HEK293T (cell line): ENCODE measurements at places on chromosomes 11 and 22.

GRCh38 chr11:118258410-118258809 lies 5.7 kb downstream of the MPZL2 start:
- DNase-seq: no peak

GRCh38 chr11:3096909-3097530 lies 39.8 kb upstream of the CARS1 start:
- no peak for DNase-seq

GRCh38 chr22:17836992-17837742 lies 62.9 kb upstream of the BID start:
- no peak for DNase-seq

GRCh38 chr22:19619144-19620009 lies 94.9 kb upstream of the SEPTIN5 start:
- DNase-seq: no peak

- no peak for DNase-seq
These were observed 365.0 kb upstream of the CHORDC1 start for GRCh38 chr11:90587896-90588295.

DNA sequence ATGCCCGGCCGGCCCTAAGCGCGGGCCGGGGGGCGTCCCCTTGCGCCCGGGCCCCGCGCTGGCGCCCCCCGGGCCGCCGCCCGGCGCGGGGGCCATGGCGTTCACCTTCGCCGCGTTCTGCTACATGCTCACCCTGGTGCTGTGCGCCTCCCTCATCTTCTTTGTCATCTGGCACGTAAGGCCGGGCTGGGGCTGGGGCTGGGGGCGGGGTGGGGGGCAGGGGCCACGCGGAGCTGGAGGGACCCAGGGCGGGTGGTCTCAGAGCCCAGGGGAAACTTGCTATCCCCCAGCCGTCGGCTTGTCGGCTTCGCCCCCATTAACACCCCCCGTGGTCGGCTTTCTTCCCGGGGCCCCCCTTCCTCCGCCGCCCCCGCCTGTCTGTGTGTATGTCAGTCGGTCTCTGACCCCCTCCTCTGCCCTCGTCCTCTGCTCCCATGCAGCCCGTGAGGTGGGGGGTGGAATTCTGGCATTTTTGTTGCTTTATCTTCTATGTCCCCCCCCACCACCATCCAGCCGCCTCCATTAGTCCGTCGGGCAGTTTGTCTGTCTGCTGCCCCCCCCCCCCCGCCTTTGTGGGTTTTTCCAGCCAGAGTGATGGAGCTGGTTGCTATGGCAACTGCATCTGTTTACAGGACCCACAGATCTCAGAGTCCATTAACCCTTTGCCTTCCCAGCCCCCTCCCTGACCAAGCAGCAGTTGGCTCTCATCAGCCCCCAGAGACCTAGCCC lies 552 bp downstream of the CNIH2 start:
- no peak for DNase-seq

DNA sequence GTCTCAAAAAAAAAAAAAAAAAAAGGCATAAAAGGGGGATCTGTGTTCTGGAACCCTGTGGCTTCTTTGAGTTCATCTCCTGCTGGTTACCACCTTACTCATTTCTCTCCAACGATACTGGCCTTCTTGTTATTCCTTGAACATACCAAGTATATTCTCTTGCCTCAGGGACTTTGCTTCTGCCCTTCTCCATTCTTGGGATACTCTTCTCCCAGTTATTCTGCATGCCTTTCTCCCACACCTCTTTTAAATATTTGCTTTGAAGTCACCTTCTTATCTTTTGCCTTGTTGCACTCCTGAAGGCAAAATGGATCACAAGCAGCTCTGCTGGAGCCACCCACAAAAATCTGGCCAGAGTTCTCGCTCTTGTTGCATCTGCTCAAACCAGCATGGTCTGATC lies 76.0 kb upstream of the RRM1 start:
- DNase-seq: no peak

- no peak for DNase-seq
These were observed 2.3 kb downstream of the TUBGCP6 start for GRCh38 chr22:50242406-50242949.

GRCh38 chr11:19027829-19028595 lies 32.5 kb downstream of the MRGPRX2 start:
- no peak for DNase-seq

GRCh38 chr11:116473790-116474346 lies 298.9 kb downstream of the BUD13 start:
- no peak for DNase-seq

DNA sequence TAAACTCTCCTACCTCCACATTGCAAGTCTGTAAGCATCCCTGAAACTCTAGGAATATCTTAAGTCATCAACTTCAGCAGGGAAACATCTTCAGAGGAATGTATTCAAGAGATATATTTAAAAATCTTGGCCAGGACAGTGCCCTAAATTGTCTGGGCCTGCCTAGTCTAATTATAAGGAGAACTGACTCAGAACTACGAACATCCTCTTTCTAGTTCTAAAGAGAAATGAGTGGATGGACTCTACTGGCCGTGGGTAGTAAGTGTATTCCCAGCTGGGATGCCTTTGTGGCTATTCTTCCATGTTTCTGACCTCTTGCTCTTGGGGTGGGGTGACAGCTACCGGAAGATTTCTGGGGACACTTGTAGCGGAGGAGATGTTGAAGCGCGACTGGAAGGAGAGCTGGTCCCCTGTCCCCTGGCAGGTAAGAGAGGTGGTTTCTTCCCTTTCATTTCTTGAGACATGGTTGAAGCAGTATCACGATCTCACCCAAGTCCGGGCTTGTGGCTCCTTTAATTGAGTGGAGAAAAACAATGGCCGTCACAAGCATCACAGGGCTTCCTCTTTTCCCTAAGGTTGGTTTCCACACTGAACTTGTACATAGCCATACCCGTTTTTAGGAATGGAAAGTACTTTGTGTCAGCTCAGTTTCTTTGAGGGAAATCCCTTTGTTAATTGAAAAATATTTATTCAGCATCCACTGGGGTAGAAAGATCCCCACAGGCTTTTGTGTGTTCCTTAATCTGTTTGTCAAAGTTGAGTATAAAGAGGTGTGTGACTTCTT lies 97.7 kb upstream of the SORL1-AS1 start:
- no peak for DNase-seq

DNA sequence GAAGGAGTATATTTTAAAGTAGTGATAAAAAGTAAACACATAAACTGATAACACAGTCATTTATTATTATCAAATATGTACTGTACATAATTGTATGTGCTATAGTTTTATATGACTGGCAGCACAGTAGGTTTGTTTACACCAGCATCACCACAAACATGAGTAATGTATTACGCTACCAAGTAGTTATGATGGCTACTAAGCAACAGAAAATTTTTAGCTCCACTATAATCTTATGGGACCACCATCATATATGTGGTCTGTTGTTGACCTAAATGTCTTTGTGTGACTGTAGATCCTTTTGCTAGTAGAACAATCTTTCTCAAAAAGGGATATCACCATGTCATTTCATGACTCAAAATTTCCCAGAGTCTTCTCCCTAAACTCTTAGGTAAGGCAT lies 93.5 kb downstream of the LARGE2 start:
- no peak for DNase-seq

GRCh38 chr11:289398-289711 lies 429 bp downstream of the PGGHG start:
- no peak for DNase-seq

DNA sequence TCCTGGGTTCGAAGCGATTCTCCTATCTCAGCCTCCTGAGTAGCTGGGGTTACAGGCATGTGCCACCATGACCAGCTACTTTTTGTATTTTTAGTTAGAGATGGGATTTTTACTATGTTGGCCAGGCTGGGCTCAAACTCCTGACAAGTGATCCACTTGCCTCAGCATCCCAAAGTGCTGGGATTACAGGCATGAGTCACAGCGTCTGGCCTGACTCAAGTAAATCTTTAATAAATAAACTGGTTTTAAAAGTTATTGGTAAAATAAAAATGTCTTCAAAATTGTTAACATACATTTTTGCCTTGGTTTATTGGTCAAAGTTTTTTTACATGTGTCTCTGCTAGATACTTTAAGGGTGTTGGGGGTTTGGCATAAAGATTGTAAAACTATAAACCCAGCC lies 7.3 kb upstream of the PES1 start:
- no peak for DNase-seq

GRCh38 chr11:124625504-124626168 lies 3.0 kb downstream of the TBRG1 start:
- no peak for DNase-seq

DNA sequence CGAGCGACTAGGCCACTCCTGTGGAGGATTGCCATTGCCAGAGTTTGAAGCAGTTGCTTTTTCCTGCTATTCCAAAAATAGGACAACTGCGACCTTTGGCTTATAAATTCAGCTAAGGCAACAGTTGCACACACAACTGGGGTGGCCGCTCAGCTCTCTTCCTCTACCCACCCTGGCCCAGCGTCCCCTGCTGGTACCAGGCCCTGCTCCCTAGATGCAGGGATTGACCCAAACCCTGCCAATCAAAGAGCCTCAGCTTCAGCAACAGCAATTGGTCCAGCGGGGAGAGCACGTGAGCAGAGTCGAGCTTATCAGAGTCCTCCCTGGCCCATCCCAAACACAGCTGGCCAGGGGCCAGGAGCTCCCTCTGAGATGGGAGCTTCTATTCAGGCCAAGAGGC lies 22.0 kb upstream of the CABP2 start:
- DNase-seq: peak; percentile 30

- no peak for DNase-seq
These were observed 1007.0 kb downstream of the BRD1 start for GRCh38 chr22:48820481-48821345.

DNA sequence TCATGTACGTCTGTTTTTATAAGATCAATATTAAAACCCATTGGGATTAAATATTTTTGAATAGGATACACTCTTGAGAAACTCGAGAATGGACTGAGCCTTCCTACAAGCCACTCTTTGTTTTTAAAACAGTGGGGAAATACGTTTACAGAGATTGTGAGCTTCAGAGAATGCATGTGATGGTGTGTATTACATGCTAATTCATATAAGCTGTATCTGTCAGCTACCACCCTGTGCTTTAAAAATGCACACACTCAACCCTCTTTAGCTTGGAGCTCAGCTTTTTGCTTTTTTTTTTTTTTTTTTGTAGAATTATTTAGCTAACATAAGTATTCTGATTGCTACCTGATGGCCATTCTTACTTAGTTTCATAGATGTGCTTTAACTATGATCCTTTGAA lies 46.3 kb upstream of the ASPHD2 start:
- DNase-seq: no peak

DNA sequence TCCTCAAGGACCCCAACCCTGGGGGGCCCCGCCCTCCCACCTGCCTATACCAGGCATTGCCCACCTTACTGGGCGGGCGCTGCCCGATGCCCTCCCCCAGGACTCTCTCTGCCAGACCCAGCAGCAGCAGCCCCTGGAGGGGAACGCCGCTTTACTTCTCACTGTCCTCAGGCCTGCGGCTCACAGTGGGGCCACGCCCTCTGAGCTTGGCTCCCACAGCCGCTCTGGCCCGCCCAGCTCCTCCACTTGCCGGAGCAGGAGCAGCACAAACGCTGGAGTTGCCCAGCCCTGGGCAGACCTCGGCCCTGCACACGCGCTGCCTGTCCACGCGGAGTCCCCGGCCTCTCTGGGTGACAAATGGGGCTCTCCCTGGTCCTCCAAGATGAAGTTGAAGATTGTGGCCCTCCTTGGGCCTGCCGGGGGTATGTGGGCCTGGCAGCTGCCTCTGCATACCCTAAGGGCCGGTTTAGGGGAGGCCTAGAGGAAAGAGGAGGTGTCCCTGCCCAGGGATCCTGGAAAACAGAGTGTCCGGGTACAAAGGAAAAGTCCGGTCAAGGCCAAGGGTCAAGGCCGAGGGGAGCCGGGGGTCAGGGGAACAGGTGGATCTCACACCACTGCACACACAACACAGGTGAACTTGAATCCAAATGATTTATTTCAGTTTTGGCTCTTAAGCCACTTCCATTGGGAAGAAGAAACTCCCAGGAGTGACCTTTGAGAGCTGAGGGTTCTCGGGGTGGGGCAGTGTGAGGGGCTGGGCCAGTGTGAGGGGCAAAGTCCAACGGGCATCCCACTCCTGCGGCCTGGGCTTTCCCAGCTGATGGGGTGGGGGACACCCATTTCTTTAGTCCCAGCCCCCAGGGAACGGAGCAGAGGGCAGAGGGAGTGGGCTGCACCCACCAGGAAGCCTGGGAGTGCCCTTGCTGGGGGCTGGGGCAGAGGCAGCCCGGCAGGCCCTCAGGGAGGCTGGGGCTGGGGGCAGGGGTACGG lies 674 bp upstream of the BAIAP2L2 start:
- DNase-seq: no peak

- no peak for DNase-seq
These were observed 1308.9 kb downstream of the TBC1D22A start for GRCh38 chr22:48071305-48071704.

DNA sequence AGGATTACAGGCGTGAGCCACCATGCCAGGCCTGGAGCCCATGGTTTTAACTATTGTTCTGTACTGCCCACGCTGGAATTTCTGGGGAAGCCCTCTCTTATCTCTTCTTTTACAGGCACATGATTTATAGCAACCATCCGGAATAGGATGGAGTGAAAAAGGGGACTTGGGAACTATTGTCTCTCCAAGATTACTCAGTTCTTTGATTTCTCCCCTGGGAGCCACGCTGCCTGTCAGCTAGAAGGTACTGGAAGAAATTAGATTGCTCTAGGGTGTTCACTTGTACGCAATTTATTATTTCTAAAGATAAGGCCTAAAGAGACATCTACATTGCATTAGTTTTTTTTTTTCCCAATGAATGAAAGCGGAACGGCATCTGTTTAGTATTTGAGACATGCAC lies 65.6 kb upstream of the PTPRJ start:
- DNase-seq: no peak

GRCh38 chr22:48705159-48705916 lies 1122.3 kb downstream of the BRD1 start:
- no peak for DNase-seq

GRCh38 chr22:43142880-43143562 lies at the start of gene MCAT:
TSS of gene MCAT (minus strand) at chr22:43143398. CDS start at chr22:43143348, 50 bp downstream.
- peak; percentile 86 for DNase-seq
